Choroid plexus epithelial cell (primary cell): ENCODE measurements at places on chromosomes 12 and 14.

DNA sequence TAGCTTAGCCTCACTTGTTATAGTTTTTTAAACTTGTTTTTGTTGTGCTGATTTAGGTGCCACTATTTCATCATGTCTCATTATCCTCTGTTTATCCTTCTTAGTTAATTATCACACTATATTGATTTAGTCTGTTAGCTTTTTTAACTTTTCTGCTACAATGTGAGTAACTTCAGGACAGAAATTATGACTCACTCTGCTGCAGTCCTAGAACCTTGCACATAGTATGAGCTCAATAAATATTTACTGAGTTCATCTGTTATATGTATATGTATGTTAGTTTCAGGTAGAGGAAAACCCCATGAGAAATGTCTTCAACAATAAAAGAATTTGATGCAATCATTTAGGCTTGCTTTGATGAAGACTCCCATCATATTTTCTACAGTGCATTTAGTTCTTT lies 224.3 kb upstream of the NAV3 start:
- DNase-seq, result no peak

DNA sequence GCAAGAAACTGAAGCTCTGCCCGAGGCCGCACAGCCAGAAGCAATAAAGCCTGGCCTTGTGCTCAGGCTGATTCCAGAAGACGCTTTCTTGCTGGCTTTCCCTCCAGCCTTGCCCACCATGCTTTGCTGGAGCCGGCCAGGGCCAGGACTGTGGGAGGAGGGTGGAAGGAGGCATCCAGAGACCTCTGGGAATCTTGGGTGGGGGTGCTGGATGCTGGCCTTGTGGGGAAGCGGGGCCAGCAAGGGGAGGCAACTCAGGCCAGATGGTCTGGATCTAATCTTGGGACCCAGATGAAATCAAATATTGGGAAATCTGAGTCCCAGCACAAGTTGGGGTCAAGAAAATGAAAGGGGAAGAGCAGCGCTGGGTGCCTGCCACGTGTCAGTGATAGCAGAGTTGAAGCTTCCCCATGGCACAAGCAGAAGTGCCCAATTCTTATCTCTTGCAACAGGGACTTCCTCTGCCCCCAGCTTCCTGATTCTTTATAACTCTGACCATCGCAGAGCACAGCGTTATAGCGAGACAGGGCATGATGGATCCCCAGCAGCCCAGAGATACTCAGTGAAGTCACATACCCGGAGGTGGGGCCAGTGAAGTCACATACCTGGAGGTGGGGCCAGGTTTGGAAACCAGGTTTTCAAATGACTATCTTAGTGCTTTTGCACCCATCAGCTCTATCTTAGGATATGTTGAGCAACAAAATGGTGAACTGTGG lies 6.4 kb upstream of the RABGGTA start:
- DNase-seq, result no peak

GRCh38 chr12:2785017-2785416 lies 9.8 kb upstream of the FKBP4 start:
- DNase-seq, result no peak

DNA sequence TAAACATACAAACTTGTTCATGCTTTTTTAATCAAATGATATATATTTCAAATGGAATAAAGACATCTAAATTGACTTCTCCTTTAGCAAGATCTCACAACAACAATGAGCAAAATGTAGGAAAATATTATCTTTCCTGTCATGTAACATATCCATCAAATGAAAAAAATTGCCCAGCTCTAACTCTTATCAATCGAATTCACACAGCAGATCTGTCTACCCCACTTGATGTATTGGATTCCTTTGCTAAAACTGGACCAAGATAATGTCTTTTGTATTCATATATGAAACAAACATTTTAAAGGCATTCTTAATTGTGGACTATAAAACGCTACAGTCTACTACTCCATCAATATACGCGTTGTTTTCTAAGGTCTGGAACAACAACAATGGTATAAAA lies 218.0 kb downstream of the SOX5 start:
- no peak for DNase-seq
